ENCODE measurements at places on chromosomes 3 and 15.

GRCh38 chr3:29202378-29202777, 78.5 kb upstream of the RBMS3 start:
- DNase-seq: no peak

- DNase-seq: no peak
These were observed 97.8 kb downstream of the BBX start for GRCh38 chr3:107620534-107620933.

- DNase-seq: no peak
These were observed 113.0 kb upstream of the PFN2 start for GRCh38 chr3:150083655-150084042.

- DNase-seq: no peak
These were observed 26.5 kb downstream of the ATP6V1A start for GRCh38 chr3:113773381-113773780.

DNA sequence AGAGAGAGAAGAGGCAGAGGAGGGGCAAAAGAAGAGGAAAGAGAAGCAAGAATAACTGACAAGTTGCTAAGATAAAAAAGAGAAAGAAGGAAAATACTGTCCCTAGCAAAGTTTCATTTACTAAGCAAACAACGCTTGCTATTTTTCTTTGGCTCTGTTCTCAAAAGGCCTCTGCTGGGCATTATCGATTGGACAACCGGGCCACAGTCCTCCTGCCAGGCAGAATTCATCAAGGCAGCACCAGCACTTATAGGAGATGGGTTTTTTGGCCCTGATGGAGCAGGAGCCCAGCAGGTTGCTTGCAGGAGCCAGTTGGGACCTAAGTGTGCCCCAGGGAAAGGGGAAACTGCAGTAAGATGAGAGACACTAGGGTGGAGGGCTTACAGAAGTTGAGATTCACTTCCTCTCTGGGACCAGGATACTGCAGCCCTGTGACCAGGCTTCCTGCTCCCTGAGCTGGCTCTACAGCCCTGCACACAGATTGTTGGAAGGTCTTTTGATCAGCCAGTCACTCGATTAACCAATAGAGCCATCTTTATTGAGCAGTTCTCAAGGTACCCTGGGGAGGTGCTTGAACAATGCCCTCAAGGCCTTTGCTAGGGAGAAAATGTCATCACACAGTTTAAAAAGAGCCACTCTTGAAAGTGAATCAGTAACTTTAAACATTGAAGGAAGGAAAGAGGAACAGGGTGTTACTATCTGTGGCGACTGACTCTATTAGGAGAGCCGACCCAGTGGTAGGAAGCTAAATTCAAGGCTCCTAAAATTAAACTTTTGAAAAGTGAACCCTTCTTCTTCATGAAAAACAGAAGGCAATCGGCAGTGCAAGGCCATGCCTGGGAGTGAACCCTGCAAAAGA, 28.8 kb upstream of the GLCE start:
- no peak for DNase-seq

DNA sequence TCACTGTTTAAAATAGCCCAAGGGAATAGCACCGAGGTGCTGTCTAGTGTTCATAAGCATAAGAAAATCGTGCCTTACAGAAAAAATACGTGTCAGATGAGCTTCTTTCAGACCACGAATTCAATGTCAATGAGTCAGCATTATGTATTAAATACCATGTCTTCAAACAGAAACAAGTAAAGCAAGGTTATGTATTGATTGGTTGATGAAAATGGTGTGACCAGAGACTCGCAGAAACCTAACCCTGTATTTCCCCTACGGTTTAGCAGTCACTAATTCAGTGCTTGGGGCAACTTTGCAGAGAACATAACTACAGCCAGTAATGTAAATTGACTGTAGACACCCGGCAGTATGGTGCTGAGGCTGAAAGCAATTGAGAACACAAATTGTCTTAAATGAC, 307.7 kb downstream of the IL5RA start:
- no peak for DNase-seq

- no peak for DNase-seq
These were observed 10.3 kb downstream of the ZNF639 start for GRCh38 chr3:179333084-179333483.

DNA sequence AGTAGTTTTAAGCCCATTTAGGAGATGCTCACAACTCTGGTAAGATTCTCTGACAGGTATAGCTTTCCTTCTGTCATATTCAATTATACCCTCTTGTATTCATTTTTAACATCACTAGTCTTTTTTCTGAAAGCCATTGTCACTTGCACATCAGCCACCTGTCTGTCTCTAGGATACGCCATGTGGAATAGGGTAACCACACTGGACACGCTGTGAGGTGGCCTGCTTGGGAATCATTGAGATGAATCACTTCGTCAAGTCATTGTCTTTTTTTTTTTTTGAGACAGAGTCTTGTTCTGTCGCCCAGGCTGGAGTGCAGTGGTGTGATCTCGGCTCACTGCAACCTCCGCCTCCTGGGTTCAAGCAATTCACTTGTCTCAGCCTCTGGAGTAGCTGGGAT, 7.4 kb downstream of the TM6SF1 start:
- no peak for DNase-seq

DNA sequence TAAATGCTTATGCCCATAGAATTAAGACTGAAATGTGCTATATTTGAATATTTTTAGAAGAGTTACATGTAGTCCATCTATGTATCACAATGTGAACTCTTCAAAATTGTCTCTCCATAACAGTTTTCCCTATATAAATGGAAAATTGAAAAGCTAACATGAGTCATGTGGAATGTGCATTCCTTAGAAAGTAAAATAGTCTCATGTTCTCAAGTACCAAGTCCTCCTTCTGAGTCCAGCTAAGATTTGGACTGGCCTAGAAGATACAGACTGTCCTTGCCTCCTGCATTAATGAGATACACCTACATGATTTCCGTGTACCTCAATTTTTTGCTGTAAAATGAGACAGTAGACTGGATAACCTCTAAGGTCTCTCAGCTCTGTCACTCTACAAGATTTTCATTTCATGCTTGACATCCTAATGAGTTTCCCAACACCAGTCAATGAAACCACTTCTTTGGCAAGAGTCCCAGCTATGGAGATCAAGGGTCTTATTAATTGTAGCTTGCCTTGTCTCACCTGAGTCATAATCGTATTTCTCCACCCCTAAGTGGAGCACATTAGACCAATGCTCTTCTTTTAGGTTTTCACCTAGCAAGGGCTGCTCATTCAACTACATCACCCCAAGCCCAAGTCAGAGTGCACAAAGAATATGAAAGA, 350.6 kb upstream of the IL12A start:
- DNase-seq: no peak

- DNase-seq: no peak
These were observed 235.3 kb upstream of the ROPN1 start for GRCh38 chr3:124227150-124227630.

DNA sequence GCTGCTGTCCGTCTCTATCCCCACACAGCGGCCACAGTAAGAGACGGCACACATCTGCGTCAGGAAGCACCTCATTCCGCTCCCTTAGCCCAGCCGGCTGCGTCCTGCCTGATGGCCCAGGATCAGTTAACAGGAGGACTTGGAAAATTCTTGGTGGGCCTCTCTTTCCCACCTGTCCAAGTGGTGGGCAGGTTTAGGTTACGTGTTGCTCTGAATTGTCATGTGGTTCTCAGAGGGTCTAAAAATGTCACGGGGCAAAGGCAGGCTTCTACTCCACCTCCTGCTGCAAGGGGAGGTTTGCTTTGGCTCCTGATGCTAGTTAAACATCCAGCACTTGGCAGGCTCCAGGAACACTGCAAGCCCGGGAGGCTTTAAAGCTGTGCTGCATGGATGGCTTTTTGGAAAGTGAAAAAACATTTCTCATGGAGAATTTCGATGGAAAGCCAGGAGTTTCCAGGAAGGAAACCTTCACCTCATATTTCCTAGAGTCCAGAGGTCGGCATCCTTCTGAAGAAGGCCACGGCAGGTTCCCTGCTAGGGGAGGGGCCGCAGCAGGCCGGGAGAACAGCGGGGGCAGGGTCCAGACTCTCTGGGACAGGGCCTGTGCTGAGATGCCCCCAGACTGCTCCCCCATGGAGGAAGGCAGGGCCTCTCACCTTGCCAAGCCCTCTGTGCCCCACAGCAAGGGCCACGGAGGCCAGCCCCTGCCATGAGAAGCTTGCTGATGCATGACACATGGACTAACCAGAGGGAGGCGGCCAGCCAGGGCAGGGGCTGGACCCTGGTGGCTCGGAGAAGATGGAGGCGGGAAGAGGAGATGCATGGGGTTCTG, 10.8 kb downstream of the CTSH start:
- DNase-seq: no peak

GRCh38 chr3:66597308-66597863, 96.6 kb upstream of the LRIG1 start:
- no peak for DNase-seq

DNA sequence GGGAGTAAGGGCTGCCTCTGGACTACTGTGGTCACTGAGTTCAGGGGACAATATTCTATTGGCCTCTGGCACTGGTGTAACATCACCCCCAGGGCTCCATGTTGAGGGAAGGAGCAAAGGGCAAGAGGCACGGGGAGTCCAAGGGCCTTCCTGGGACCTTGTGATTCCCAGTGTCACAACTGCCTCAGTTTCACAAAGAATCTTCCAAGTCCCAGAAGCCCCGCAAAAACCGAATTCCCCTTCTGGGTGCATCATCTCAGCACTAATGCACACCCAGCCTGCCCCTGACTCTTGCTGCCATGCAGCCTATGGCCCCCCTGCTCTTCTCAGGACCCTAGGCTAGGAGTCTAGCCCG, 5.5 kb downstream of the AMOTL2 start:
- no peak for DNase-seq

DNA sequence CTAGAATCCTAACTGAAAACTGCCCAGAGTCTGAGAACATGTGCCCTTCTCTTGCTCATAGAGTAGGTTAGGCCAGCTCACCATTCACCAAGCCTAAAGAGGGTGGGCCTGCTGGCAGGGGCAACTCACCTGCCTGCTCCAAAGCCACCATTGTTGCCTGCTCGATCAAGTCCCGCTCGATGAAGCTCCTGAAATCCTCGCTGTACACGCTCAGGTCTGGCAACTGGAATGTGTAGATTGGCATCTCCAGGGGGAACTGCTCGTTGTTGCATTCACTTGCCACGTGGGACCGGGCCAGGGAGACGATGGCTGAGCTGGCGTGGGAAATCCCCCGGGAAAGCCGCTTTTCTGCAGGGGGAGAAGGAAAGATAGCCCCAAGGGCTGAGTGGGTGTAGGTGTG, 232.2 kb downstream of the KLF13 start:
- DNase-seq: no peak

- no peak for DNase-seq
These were observed 9.9 kb upstream of the GP9 start for GRCh38 chr3:129050556-129051295.

DNA sequence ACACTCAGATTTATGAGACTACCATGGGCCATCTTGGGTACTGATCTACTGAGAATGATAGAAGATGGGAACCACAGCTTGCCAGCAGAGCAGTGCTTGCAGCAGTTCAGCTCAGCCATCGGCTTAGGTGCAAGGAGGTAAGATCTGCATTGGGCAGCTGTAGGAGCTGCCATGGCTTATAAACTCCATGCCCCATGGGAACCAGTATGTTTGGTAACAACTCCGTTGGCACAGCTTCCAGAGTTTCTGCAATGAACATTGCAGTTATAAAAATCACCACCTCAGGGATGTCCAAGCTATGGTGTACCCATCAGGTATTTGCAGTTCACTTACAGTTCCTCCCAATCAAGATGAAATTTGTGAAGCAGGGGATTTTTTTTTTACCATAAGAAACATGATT, 299.1 kb upstream of the ROPN1 start:
- DNase-seq: no peak

- DNase-seq: no peak
These were observed 57.3 kb downstream of the ACAP2 start for GRCh38 chr3:195385526-195385925.

DNA sequence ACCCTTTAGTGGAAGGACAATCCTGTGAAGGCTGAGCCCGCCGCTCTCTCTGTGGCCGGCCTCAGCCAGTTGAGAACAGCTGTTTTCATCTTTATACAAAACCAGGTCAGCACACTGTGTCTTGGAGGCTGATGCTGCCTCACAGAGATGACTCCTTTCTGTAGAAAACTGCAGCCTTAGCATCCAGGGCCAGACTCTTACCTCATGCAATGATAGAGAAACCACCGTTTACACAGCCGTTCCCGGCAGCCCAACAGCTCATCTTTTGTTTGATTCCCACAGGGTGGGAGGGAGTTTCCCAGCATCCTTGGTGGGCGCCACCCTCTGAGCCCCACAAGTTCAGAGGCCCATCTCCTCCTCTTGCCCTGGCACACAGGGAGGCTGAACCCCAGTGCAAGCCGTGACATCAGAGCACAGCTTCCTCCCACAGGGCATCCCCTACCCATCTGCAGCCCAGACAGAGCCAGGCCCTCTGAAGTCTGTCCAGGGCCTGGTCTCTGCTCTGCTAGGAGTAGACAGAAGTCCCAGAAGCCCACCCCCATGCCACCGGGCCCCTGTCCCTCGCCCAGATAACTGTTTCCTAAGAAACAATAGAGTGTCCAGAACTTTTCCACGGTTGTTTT, 105.0 kb downstream of the LRRK1 start:
- no peak for DNase-seq

DNA sequence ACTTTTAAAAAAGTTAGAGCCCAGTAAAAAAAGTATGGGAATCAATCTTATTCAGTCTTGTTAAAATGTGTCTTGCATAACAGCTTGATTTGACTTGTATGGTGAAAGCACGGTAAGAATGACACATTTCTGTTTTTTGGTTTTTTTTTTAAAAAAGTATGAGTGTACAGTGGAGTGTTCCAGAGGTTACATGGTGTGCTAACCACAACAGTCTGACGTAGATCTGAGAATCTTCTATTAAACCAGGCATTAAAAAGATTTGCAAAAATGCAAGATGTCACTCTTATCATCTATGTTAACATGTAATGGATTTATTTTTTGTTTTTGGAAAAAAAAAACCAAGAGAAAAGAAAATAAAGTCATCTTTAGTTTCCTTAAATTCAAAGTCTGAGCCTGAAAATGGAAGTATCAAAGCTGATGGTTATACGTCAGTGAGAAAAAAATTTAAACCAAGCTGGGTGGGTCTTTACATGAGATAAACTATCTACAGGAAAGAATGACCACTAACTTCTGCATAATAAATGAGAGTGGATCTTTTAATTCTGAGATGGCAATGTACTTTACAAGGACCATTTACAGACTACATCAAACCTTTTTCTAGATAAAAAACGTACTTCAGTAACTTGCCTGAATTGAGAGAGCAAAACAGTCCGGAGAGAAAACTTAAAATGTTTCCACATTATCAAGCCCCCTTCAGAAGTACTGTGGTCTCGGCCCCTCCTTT, 1.6 kb downstream of the GABPB1 start:
- DNase-seq: no peak

GRCh38 chr3:1929788-1930414, 168.8 kb upstream of the CNTN4 start:
- DNase-seq: no peak

- no peak for DNase-seq
These were observed 20.6 kb downstream of the RBMS3 start for GRCh38 chr3:29301332-29302019.
